ENCODE measurements at places on chromosomes 3 and 15. TPM values are rescaled to one million over a fixed set of nuclear protein-coding genes. Genes with fewer than 3 reads are reported as not detected.

DNA sequence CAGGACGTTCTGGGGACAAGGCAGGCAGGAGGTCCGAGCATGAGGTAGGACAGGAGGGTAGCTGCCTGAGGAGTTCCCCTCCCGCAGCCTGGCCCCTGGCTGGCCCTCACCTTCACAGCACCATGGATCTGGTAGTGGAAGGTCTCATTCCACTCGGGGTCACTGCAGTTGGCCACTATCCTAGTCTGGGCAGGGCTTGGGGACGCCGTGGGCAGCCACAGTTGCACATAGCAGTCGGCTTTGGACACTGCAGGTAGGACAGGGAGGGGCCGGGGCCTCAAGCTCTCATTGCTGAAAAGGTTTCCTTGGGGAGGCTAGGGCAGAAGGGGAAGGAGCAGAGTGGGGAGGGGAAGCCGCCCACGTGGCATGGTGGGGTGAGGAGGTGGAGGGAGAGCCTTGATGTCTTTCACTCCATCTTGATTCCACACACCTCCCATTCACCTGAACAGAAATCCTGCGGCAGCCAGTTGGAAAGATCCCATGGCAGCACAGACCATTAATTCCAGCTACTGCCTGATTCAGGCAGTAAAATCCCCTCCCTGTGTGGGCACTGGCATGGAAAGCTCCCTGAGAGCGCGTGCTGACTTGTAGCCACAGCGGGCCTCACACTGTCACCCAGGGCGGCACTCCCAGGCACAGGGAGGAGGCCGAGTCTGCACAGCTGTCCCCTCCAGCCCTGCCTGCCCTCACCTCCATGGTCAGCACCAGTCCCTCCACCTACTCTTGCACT is 2.1 kb downstream of the PLA2G4F start:
- H3K4me3 ChIP-seq, result no peak overlapping the region
- H3K36me3 ChIP-seq, result no peaks in the 10 kb centered on the region
- H3K27ac ChIP-seq, result no peak overlapping the region
- no peak for DNase-seq
- H3K4me1 ChIP-seq, result peaks cover 11% of the 10 kb centered on the region

DNA sequence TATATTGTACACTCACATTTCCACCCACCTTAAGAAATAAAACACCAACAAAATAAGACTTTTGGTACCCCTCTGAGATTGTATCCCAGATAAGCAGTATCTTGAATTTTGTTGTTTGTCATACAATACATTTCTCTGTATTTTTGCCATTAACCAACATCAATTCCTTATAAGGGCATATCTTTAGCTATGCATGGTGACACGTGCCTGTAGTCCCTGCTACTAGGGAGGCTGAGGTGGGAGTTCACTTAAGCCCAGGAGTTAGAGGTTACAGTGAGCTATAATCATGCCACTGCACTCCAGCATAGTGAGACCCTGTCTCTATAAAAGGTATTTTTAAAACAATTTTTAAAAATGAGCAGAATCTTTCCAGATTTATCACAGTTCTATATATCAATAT is 32.5 kb upstream of the STXBP5L start:
- H3K4me3 ChIP-seq, result no peak overlapping the region
- no peaks in the 10 kb centered on the region for H3K4me1 ChIP-seq
- H3K27ac ChIP-seq, result no peak overlapping the region

The PYGO1 gene
- total RNA-seq, result 16.6 TPM

- peaks cover 1% of the 10 kb centered on the region for H3K36me3 ChIP-seq
- H3K27me3 ChIP-seq, result peaks cover 13% of the 10 kb centered on the region
- H3K27ac ChIP-seq, result no peak overlapping the region
- no peak for DNase-seq
- H3K4me3 ChIP-seq, result no peak overlapping the region
Measured at GRCh38 chr15:74830868-74831267, 4.4 kb downstream of the CPLX3 start.

DNA sequence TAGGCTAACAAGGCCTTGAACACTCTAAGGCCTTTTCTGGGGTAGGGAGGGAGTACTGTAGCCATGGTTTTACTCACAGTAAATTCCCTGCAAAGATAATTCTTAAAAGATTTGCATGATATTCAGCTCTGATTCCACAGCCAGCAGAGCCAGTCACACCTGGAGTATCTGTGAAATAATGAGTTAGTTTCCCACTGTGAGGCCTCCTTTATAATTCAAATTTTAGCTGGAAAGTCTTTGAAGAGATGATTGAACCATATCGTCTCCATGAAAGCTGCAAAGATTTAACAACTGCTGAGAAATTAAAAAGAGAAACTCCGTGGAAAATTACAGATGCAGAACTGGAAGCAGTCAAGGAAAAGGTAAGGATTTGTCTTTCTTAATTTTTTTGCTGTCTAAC is 32.3 kb upstream of the DUT start:
- no peak overlapping the region for H3K27ac ChIP-seq
- no peaks in the 10 kb centered on the region for H3K4me1 ChIP-seq
- no peaks in the 10 kb centered on the region for H3K27me3 ChIP-seq
- no peak for DNase-seq

The HRG gene
- not detected for total RNA-seq

DNA sequence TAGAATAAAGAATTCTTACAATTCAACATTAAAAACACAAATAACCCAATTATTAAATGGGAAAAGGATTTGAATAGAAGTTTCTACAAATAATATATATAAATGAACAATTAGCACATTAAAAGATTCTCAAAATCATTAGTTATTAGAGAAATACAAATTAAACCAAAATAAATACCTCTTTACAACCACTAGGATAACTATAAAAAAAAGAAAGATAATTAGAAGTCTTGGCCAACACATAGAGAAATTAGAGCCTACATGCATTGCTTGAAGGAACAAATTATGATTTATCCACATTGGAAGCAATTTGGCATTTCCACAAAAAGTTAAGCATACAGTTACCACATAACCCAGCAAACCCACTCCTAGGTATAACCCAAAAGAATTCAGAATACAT is 502.3 kb upstream of the UBE2E2 start:
- H3K36me3 ChIP-seq, result no peaks in the 10 kb centered on the region
- H3K4me3 ChIP-seq, result no peak overlapping the region
- H3K27ac ChIP-seq, result no peak overlapping the region
- DNase-seq, result no peak
- H3K27me3 ChIP-seq, result no peaks in the 10 kb centered on the region

GRCh38 chr15:67834581-67835296 is 5.1 kb downstream of the RNU6-1 start:
- peak overlapping the region; percentile 54 for H3K4me3 ChIP-seq
- DNase-seq, result no peak
- H3K27ac ChIP-seq, result no peak overlapping the region
- H3K4me1 ChIP-seq, result peaks cover 61% of the 10 kb centered on the region

DNA sequence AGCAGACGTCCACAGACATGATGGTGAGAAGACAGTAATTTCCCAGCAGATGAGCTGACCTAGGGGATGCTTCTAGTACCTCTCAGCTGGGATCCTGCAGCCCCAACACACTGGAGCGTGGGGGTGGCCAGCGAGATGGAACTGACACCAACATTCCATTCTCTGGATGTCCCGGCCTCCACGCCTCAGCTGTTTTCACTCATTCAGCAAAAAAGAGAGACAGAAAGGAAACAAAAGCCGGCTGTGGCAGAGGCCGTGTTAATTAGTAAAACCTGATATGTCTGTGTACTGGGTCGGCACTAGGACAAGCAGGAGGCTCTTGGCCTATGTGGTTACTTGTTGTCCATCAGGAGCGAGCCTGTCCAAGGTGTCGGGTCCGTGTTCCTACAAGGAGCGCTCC is 82.6 kb upstream of the MYZAP start:
- no peak overlapping the region for H3K27ac ChIP-seq
- no peak for DNase-seq
- no peaks in the 10 kb centered on the region for H3K36me3 ChIP-seq
- H3K4me3 ChIP-seq, result no peak overlapping the region
- H3K4me1 ChIP-seq, result peaks cover 23% of the 10 kb centered on the region

DNA sequence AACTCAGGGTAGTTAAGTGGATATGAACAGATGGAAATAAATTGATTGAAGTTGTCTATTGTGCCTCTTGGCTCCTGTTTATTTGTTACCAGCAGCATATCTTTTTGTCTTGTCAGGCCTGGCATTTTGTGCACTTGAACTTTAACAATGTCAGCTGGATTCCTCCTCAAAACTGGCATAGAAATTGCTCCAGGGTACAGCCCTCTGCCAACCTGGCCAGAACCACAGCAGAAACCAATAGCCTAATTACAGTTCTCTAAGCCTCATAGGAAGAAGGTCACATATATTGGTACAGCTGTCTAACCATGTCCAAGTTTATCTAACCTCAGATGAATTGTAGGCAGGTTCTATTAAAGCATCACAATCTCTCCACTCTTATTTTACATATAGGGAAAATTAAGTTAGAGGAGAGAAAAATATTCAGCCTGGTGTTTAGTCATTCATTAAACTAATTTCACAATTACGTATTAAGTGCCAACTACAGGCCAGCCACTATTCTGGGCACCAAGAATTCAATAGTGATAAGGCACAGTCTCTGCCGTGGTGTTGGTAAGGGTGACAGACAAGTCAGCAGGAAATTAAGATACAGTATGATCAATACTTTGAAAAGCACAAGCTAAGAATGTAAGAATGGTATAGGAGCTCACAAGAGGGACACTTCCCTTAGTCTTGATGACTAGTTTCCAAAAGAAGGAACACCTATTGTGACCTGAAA is 452.9 kb upstream of the NECTIN3 start:
- H3K27ac ChIP-seq, result no peak overlapping the region
- no peak overlapping the region for H3K4me3 ChIP-seq
- H3K27me3 ChIP-seq, result no peaks in the 10 kb centered on the region
- DNase-seq, result no peak

DNA sequence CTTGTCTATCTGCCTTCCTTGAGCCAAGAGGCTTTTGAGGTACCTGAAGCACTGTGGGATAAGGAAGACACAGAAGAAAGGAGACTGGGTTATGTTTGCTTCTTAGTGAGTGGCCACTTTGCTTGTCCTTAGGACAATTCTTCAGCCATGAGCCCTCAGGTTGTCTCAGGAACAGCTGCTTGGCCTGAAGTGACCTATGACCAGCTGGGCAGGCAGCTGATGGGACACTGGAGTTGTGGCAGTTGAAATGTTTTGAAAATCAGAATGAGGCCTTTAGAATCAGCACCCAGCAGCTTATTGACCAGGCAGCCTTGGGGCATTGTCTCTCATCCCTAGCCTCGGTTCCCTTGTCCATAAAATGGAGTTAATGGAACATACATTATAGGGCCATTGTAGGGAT is 37.0 kb downstream of the RBP2 start:
- no peaks in the 10 kb centered on the region for H3K4me1 ChIP-seq
- no peak overlapping the region for H3K27ac ChIP-seq
- no peaks in the 10 kb centered on the region for H3K36me3 ChIP-seq
- H3K4me3 ChIP-seq, result no peak overlapping the region

GRCh38 chr3:54366839-54367238 is 244.5 kb downstream of the CACNA2D3 start:
- no peak overlapping the region for H3K27ac ChIP-seq
- DNase-seq, result no peak
- no peak overlapping the region for H3K4me3 ChIP-seq
- no peaks in the 10 kb centered on the region for H3K4me1 ChIP-seq
- no peaks in the 10 kb centered on the region for H3K27me3 ChIP-seq

- no peak for DNase-seq
- H3K4me3 ChIP-seq, result no peak overlapping the region
- H3K27ac ChIP-seq, result peak overlapping the region; percentile 36
- no peaks in the 10 kb centered on the region for H3K36me3 ChIP-seq
- peaks cover 12% of the 10 kb centered on the region for H3K4me1 ChIP-seq
Measured at GRCh38 chr15:48866141-48866563, 11.8 kb upstream of the EID1 start.

DNA sequence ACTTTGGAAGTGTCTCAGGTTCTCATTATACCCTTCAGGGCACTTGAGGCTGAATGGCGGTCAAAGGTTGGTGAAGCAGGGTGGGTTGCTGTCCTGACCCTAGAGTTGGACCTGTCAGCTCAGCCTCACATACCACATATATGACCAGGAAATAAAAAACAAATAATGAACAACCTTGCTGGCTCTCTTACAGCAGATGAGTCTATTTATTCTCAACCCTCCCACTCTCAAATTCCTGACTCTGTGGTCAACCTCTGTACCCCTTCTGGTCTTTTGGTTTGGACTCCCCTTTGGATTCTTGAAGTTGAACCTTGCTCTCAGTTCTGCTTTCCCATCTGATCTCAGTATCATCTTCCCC is 16.9 kb downstream of the PPP2R3A start:
- H3K4me1 ChIP-seq, result peaks cover 32% of the 10 kb centered on the region
- H3K27ac ChIP-seq, result no peak overlapping the region
- no peak overlapping the region for H3K4me3 ChIP-seq
- no peaks in the 10 kb centered on the region for H3K27me3 ChIP-seq

The KNG1 gene
- total RNA-seq, result not detected

GRCh38 chr3:142209655-142210054 is 15.7 kb downstream of the GK5 start:
- peaks cover 22% of the 10 kb centered on the region for H3K4me1 ChIP-seq
- DNase-seq, result no peak
- peaks cover 28% of the 10 kb centered on the region for H3K36me3 ChIP-seq
- peak overlapping the region; percentile 29 for H3K4me3 ChIP-seq
- H3K27ac ChIP-seq, result peak overlapping the region; percentile 79
- no peaks in the 10 kb centered on the region for H3K27me3 ChIP-seq

- H3K36me3 ChIP-seq, result no peaks in the 10 kb centered on the region
- no peak overlapping the region for H3K4me3 ChIP-seq
- no peak for DNase-seq
- H3K4me1 ChIP-seq, result peaks cover 96% of the 10 kb centered on the region
- H3K27me3 ChIP-seq, result no peaks in the 10 kb centered on the region
Measured at GRCh38 chr15:67076147-67076843, 10.9 kb downstream of the SMAD3 start.

- H3K4me1 ChIP-seq, result no peaks in the 10 kb centered on the region
- H3K27ac ChIP-seq, result no peak overlapping the region
- no peak overlapping the region for H3K4me3 ChIP-seq
- no peak for DNase-seq
Measured at GRCh38 chr3:162605651-162606204, 1109.1 kb downstream of the OTOL1 start.

The KBTBD12 gene
- 4.5 TPM for total RNA-seq

GRCh38 chr15:96672629-96673028 is 342.1 kb downstream of the NR2F2 start:
- H3K4me1 ChIP-seq, result no peaks in the 10 kb centered on the region
- no peaks in the 10 kb centered on the region for H3K27me3 ChIP-seq
- no peak overlapping the region for H3K27ac ChIP-seq
- H3K4me3 ChIP-seq, result no peak overlapping the region

The FAM131A gene
- total RNA-seq, result 64.0 TPM

- no peaks in the 10 kb centered on the region for H3K27me3 ChIP-seq
- H3K4me3 ChIP-seq, result no peak overlapping the region
- H3K36me3 ChIP-seq, result no peaks in the 10 kb centered on the region
- peaks cover 9% of the 10 kb centered on the region for H3K4me1 ChIP-seq
- no peak overlapping the region for H3K27ac ChIP-seq
- no peak for DNase-seq
Measured at GRCh38 chr15:76433798-76434400, 97.3 kb downstream of the ISL2 start.

DNA sequence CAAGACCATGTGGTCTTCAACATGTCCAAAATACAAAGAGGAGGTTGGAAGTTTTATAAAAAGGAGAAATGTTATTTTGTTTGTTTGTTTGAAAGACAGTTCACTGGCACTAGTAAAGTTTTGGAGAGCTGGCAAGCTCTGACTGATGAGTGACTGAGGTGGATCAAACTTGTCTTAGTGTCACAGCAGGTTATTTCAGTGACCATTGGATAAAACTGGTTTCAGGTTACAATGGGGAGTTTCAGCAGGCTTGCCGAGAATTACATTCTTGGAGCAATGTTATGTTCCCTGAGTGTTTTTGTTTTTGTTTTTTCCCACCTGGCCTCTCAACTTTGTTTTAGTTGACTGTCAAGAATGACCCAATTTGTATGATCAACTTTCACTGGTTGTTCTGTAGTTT is 414.5 kb upstream of the ARHGEF26 start:
- no peak for DNase-seq
- no peaks in the 10 kb centered on the region for H3K27me3 ChIP-seq
- no peak overlapping the region for H3K27ac ChIP-seq

The NR1I2 gene
- not detected for total RNA-seq

All from esophagus muscularis mucosa (tissue), 4 donors.